Calu3 (cell line): ENCODE measurements at places on chromosomes 5 and 9. TPM values are rescaled to one million over a fixed set of nuclear protein-coding genes. Genes with fewer than 3 reads are reported as not detected.

- DNase-seq: no peak
- H3K4me1 ChIP-seq: no peaks in the 10 kb centered on the region
- H3K27me3 ChIP-seq: no peaks in the 10 kb centered on the region
- no peak overlapping the region for H3K27ac ChIP-seq
Measured at GRCh38 chr5:14495301-14495700, 86.3 kb upstream of the OTULINL start.

DNA sequence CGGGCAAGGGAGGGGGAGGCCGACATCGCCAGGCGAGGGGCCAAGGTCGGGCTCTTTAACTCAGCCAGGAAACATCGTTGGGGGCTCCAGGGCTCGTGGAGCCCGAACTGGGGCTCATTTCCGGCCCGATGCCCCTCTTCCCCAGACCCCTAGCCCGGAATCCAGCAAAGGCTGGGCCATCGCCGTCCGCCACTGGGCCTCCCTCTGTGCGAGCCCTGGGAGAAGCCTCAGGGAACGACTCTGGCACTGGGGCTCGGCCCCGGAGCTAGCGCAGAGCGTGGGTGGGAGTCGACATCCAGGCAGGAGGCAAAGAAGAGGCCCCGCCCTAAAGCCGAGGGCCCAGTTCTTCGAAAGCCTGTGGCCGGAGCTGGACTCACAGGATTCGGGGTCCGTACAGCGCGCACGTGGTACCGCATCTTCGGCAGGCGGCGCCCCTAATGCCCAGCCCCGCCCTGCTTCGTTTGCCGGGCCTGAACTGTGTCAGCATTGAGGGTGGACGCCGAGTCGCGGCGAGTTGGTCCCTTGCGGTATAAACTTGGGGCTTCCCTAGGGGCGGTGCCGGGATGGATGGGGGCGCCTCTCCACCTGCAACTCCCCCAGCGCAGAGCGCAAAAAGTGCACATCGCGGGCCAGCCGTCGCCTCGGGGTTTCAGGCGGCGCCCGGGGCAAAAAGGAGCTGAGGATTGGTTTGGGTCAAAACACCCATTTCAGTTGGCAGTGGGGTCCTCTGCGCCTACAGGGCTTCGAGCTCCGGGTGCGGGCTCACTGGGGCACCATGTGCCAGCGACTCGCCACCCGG, 3.6 kb upstream of the PAX5 start:
- DNase-seq: no peak
- no peak overlapping the region for H3K27ac ChIP-seq
- peaks cover 5% of the 10 kb centered on the region for H3K36me3 ChIP-seq
- H3K4me1 ChIP-seq: peaks cover 18% of the 10 kb centered on the region
- peaks cover 43% of the 10 kb centered on the region for H3K27me3 ChIP-seq

GRCh38 chr5:98768160-98768959, 5.1 kb upstream of the RGMB start:
- H3K27ac ChIP-seq: peak overlapping the region; percentile 89
- no peaks in the 10 kb centered on the region for H3K27me3 ChIP-seq
- H3K4me3 ChIP-seq: peak overlapping the region; percentile 82

Gene MACIR
- 24.5 and 25.2 TPM in 2 replicates for total RNA-seq

GRCh38 chr5:28369418-28369817, 1331.0 kb upstream of the CDH9 start:
- H3K27ac ChIP-seq: no peak overlapping the region
- no peaks in the 10 kb centered on the region for H3K27me3 ChIP-seq
- no peak for DNase-seq
- no peaks in the 10 kb centered on the region for H3K36me3 ChIP-seq

DNA sequence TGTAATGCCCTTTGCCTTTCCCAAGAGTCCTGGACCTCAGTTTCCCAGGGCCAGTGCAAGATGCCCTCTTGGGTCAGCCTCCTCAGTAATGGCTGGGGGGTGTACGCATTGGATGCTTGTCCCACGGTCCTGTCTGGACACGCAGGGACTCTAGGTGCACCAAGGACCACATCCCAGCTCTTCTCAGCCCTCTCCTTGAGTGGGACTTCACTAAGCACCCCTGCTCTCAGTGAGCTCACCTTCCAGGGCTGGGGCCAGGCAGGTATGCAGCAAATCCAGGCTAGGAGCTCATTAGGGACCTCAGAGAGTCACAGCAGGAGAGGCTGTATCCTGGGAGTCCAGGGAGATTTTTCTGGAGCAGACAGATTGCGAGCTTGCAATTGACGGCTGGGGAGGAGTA, 59.8 kb downstream of the MACROH2A1 start:
- no peak overlapping the region for H3K27ac ChIP-seq
- DNase-seq: no peak
- peaks cover 47% of the 10 kb centered on the region for H3K36me3 ChIP-seq
- H3K4me1 ChIP-seq: no peaks in the 10 kb centered on the region
- H3K27me3 ChIP-seq: no peaks in the 10 kb centered on the region

GRCh38 chr5:168198359-168198758, 93.1 kb upstream of the WWC1 start:
- no peaks in the 10 kb centered on the region for H3K4me1 ChIP-seq
- H3K36me3 ChIP-seq: no peaks in the 10 kb centered on the region
- H3K27me3 ChIP-seq: peaks cover 91% of the 10 kb centered on the region
- DNase-seq: no peak
- no peak overlapping the region for H3K27ac ChIP-seq
- H3K4me3 ChIP-seq: no peak overlapping the region

GRCh38 chr5:142181547-142182163, 73.1 kb downstream of the NDFIP1 start:
- no peaks in the 10 kb centered on the region for H3K27me3 ChIP-seq
- H3K4me3 ChIP-seq: no peak overlapping the region
- no peaks in the 10 kb centered on the region for H3K36me3 ChIP-seq
- no peak overlapping the region for H3K27ac ChIP-seq
- H3K4me1 ChIP-seq: no peaks in the 10 kb centered on the region
- no peak for DNase-seq

DNA sequence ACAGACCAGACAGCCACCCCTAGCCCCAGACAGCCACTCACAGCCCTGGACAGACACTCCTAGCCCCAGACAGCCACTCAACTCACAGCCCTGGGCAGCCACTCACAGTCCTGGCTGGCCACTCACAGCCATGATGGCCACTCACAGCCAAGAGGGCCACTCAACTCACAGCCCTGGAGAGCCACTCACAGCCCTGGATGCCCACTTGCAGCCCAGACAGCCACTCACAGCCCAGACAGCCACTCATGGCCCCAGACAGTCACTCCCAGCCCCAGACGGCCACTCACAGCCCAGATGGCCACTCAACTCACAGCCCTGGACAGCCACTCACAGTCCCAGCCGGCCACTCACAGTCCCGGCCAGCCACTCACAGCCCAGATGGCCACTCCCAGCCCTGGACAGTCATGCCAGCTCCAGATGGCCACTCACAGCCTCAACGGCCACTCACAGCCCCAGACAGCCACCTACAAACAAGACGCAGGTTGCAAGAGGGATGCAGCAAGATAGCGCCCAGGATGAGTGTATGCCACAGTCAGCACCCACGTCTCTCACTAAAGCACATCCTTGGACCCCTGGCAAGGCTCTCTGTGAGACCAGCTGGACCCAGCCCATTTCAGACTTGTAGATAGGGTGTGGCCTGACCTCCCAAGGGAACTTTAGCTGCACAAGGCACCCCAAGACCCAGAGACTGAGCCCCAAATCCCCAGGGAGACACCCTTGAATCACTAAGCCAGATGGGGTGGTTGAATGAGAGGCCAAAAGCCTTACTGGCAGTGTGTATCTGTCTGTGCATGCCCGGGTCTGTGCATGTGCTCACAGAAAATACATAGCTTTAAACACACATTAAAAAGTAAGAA, 22.4 kb downstream of the ZDHHC11B start:
- H3K4me1 ChIP-seq: peaks cover 20% of the 10 kb centered on the region
- peaks cover 39% of the 10 kb centered on the region for H3K27me3 ChIP-seq
- H3K36me3 ChIP-seq: peaks cover 23% of the 10 kb centered on the region
- no peak overlapping the region for H3K4me3 ChIP-seq
- no peak overlapping the region for H3K27ac ChIP-seq

Gene PDE6A
- total RNA-seq: not detected in 2 replicates

Gene GLRA1
- not detected in 2 replicates for total RNA-seq

DNA sequence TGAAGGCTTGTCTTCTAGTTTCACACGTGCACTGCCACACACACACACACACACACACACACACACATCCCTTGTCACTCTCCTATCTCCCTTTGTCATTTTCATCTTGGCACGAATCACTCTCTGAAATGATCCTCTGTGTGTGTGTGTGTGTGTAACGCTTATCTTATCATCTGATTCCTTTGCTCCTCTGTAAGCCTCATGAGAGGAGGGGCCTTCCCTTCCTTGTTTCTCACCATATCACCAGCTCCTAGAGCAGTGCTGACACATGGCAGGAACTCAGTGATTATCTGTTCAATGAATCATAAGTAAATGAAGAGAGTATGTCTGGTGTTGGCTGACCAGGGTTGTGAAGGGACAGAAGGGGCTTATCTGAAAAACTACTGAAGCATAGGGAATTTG, 53.3 kb downstream of the PDE4D start:
- peaks cover 20% of the 10 kb centered on the region for H3K4me1 ChIP-seq
- no peak for DNase-seq
- peaks cover 10% of the 10 kb centered on the region for H3K27me3 ChIP-seq
- H3K4me3 ChIP-seq: no peak overlapping the region
- H3K27ac ChIP-seq: no peak overlapping the region

GRCh38 chr5:69308046-69308553, 24.5 kb downstream of the CCDC125 start:
- peaks cover 16% of the 10 kb centered on the region for H3K36me3 ChIP-seq
- DNase-seq: no peak
- H3K27me3 ChIP-seq: no peaks in the 10 kb centered on the region
- no peak overlapping the region for H3K4me3 ChIP-seq
- no peak overlapping the region for H3K27ac ChIP-seq

DNA sequence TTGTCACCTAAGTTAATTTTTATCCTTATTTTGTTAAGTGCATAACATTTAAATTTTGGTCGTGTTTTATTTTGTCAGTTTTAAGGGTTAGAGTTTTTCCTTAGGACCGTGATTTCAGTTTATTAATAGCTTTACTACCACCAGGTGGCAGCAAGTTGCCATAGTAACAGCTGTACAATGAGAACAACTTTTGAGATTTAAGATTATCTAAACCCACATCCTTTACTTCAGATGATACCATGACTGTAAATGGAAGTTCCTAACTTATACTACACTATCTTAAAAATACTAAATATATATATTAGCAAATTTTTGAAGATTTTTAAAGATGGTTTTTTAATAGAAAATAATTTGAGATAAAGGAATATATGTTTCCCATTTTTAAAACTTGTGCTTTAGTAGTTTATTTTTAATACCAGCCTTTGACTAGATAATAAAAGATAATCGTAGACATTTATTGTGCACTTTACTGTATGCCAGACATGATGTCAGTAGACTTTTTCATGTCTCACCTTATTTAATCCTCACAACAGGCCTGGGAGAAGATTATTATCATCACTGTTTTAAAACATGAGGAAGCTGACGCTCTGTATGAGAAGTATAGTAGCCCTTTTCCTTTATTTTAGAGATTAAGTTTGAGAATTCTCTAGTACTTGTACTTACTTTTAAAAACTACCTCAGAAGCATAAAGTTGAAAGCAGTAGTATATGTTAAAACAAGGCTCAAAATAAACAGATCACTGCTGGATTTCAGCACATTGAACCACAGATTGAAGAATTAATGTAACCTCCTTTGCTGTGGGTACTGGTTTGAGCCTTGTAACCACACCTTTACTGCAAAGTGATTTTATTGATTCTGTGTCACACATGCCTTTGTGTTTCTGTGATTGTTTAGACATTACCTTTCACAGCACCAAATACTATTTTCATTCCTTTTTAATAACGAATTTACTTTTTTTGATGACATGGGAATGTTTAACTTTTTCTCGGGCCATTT, 27.5 kb downstream of the SREK1 start:
- no peaks in the 10 kb centered on the region for H3K27me3 ChIP-seq
- no peak overlapping the region for H3K4me3 ChIP-seq
- peak; percentile 41 for DNase-seq
- peaks cover 12% of the 10 kb centered on the region for H3K4me1 ChIP-seq
- H3K36me3 ChIP-seq: peaks cover 40% of the 10 kb centered on the region
- no peak overlapping the region for H3K27ac ChIP-seq

DNA sequence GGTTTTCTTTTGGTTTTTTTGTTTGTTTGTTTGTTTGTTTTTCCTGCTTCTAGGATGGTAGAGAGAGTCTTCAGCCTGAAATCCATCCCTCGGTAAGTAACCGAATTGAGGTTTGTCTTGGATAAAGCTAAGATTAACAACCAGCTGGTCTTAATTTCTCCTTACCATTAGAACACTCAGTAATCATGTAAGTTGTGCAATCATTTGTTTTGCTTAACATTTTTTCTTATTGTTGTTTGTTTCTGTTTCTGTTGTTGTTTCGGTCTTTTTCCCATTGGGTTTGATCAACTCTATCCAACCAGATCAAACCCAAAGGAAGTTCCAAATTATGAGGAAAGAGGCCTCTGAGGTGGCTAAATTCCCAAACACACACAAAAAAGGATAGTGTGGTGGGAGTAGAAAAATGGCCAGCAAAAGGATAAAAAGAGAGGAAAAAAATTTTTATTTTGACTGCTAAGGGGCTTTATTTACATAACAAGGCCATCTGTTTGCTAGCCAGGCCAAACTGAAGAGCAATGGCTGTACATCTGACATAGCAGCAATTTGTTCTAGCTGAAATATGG, 49.6 kb upstream of the ANKRD31 start:
- H3K36me3 ChIP-seq: no peaks in the 10 kb centered on the region
- no peak for DNase-seq
- no peak overlapping the region for H3K27ac ChIP-seq
- no peak overlapping the region for H3K4me3 ChIP-seq

Gene BTNL9
- total RNA-seq: 5.0 and 5.8 TPM in 2 replicates
